ENCODE measurements at places on chromosomes 16 and 17.

DNA sequence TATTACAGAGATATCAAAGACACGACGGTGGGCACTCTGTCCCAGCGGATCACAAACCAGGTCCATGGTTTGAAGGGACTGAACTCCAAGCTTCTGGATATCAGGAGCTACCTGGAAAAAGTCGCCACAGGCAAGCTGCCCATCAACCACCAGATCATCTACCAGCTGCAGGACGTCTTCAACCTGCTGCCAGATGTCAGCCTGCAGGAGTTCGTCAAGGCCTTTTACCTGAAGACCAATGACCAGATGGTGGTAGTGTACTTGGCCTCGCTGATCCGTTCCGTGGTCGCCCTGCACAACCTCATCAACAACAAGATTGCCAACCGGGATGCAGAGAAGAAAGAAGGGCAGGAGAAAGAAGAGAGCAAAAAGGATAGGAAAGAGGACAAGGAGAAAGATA, 8.7 kb downstream of the PSMD7 start:
- no peak for DNase-seq

- no peak for DNase-seq
Measured at GRCh38 chr17:13646411-13646810, 44.7 kb upstream of the HS3ST3A1 start.

GRCh38 chr16:59719121-59719520, 985.0 kb upstream of the GOT2 start:
- DNase-seq: no peak

GRCh38 chr17:8542599-8543502, 87.7 kb downstream of the MYH10 start:
- no peak for DNase-seq

Data from stimulated activated CD4-positive, alpha-beta T cell treated with anti-CD3 and anti-CD28 coated beads, Interleukin-12 subunit alpha, Interleukin-12 subunit beta, amount 100 ng/mL, for 4 hours (primary cell).